ENCODE measurements at places on chromosomes 12 and 14.

DNA sequence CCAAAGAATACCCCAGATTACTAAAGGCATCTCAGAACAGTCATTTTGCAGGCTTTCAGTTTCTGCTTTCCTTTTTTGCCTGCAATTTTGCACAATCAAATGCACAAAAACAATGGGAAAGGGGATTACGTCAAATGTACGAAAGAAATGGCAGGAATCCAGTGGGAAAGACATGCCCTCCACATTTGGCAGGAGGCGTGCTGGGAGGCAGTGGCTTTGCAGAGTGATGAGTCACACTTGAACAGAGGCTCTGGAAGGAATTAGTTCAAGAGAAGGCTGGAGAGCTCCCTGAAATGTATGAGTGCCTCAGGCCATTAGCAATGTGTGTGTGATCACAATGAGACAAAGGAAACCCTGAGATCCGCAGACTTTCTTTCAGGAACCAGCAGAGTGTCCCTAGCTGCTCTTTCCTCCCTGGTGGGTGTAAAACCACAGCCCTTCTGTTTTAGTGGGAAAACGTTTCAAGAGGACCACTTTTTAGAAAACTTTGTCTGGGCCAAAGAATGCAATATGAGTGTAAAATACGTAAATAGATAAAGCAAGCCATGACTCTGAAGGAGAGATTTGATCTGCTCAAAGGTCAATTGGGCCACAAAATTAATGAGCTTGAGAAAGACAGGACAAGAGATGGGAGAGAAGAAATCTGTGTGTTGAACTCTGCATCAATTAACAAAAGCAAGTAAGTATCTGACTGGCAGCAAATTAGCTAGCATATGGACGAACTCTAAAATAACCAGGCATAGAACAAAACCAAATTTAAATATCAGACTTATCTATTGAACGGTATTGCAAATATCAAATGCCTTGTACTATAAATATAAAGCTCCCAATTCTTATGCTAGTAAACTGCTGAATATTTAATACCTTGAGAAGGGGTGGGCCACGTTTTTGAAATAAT lies 155.4 kb upstream of the PDE3A start:
- DNase-seq: peak; percentile 88

- no peak for DNase-seq
Measured at GRCh38 chr12:93783832-93784231, 106.7 kb downstream of the CRADD start.

- DNase-seq: peak; percentile 80
Measured at GRCh38 chr12:6199531-6200255, 507 bp upstream of the CD9 start.

DNA sequence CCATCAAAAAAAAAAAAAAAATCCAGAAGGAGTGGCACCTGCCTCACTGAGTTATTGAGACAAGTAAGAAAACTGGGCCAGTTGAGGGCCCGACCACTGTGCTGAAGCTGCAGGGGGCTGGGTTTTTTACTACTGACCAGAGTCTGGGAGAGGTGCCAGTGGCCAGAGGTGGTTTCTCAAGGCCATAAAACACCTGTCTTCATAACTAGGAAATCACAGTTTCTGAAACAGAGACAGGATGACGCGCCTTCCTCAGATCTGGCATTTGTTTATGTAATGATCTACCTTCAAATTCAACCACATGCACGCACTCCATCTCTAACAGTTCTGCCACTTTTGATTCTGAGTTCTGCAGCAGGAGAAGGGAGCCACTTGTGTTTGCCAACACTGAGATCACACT lies 12.7 kb downstream of the TSPAN11 start:
- no peak for DNase-seq

- DNase-seq: no peak
Measured at GRCh38 chr12:89507015-89507824, 17.4 kb downstream of the GALNT4 start.

GRCh38 chr14:39967885-39968284 lies 535.7 kb upstream of the FBXO33 start:
- DNase-seq: no peak

DNA sequence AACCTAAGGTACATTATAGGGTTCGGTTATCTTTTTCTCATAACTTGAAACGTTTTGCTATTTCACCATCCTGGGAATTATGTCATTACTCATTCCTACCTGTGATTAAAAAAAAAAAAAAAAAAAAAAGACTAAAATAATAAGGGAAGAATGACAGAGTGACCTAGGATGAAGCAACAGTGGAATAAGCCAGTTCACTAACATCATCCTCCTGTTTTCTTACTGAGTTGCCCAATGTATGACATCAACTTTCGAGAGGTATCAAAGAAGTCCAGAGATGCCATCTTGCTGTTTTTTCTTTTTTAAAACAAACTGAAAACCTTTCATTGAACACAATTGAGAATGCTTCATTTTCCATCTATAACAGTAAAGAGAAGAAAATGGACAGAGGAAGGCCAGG lies 42.8 kb downstream of the AMN start:
- no peak for DNase-seq

DNA sequence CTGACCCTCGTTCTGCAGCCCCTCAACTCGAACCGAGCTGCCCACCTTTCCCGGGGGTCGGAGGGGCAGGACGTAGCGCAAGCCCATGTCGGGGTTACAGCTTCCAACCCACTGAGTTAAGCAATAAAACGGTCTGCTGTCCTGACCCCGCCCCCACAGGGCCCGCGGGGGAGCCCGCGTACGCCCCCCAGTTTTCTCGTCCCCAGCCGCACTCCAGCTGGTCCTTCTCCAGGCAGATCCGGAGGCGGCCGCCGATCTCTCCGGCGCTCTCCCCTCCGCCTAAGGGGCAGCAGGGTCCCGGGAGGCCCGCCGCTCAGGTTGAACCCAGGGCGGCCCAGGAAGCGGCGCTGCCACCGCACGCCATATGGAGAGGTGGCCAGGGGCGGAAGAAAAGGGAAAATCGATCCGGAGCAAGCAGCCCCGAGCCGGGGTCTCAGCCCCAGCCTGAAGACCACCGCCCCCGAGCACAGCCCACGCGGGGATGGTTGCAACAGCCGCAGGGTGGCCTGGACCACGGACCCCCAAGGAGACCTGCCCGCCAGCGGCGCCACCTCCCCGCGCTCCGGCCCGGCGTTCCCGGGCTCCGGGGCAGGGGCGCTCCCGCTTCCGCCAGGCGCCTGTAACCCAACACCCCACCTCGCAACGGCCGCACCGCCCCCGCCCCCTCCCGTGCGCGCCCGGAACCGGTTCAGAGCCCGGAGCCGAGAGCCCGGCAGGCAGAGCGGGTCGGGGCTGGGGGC lies 760 bp downstream of the ACTN1 start:
- DNase-seq: peak; percentile 89

- DNase-seq: peak; percentile 59
Measured at GRCh38 chr12:127811988-127812387, 455.0 kb upstream of the TMEM132C start.

DNA sequence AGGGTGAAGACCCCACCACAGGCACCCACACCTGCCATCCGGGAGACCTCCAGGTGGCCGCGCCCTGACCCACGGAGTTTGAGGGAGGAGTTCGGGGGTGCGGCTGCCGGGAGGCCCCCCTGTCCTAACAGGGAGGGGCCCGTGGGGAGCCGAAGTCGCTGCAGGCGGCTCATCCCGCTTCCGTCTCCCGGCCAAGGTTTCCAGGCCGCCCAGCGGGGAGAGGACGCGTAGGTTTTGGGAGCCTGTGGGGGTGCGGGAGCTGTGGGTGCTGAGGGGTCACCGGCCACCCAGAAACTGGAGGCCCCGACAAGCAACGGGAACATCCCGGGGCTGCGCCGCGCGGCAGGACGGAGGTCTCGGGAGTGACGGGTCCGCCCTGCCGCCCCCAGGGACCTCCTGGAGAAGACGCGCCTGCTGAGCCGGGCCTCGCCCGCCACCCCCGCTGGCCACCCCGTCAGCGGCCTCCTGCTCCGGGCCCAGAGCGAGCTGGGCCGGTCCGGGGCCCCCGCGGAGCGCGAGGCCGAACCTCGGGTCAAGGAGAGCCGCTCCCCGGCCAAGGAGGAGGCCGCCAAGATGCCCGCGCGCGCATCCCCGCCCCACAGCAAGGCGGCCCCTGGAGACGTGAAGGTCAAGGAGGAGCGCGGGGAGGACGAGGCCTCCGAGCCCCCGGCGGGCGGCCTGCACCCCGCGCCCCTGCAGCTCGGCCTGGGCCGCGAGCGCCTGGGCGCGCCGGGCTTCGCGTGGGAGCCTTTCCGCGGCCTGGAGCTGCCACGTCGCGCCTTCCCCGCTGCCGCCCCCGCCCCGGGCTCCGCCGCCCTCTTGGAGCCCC lies 27.6 kb downstream of the LRCOL1 start:
- no peak for DNase-seq

DNA sequence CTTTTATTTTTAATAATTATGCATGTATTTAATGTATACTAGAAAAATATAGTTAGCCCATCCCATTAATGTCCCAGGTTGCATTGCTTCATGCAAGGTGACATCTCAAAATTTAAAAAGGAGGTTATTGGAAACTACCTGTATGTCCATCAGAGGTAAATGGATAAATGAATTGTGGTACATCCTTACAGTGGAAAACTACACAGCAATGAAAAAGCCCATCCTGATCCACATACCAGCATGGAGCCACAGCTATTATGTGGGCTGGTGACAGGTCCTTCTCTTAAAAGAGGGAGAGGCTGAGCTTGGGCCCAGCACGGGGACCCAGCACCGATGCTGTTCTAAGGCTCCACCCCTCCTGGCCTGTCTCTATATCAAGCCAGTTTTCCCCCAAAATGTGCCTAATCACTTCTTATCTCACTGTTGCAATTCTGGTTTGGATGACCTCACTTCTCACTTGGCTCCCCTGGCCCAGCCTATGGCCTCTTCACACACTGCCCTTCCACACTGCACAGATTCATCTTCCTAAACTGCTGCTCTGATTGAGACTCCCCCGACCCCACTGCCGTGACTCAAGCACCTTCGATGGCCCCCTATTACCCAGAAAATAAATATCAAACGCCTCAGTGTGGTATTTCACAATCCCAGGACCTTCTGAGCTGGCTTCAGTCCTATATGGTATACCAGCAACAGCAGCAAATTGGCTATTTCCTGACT lies 97.1 kb upstream of the NCOR2 start:
- DNase-seq: no peak

DNA sequence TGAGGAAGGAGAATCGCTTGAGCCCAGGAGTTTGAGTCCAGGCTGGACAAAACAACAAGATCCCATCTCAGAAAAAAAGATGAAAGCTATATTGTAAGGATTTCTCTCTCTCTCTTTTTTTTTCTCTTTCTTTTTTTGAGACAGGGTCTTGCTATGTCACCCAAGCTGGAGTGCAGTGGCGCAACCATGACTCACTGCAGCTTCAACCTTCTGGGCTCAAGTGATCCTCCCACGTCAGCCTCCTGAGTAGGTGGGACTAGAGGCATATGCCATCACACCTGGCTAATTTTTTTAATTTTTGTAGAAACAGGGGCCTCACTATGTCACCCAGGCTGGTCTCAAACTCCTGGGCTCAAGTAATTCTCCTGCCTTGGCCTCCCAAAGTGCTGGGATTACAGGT lies 5.8 kb upstream of the MRPL42 start:
- DNase-seq: no peak

GRCh38 chr12:124440841-124441381 lies 126.5 kb downstream of the NCOR2 start:
- DNase-seq: no peak

DNA sequence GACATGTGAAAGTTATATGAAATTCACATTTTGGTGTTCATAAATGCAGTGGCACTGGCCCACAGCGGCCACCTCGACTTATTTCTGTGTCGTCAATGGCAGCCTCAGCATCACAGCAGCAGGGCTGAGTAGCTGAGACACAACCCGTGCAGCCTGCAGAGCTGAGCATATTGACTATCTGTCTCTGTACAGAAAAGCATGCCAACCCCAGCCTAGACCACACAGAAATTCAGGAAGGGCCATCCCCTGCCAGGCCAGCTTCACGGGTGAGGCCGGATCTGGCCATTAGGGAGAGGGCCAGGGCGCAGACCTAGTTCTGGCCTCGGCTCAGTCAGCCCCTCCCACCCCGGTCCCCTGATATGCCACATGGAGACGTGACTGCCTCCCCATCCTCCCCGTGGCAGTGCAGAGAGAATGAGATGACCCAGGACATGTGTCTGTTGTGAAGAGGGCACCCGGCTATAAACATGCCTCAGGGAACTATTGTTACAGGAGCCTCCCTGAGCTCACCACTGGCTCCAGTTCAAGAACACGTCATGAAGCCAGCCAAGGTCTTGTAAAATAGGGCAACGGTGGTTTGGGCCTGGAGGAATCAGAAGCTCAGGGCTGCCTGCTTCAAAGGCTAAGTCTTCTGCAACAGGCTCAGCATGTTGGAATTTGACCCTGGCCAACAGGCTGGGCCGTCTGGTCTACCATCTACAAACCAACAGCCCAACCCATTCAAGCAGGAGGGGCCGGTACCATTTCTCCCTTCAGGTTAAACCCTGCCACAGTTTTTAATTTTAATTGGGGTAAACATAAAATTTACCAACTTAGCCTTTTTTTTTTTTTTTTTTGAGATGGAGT lies 25.5 kb downstream of the SCARB1 start:
- DNase-seq: no peak

DNA sequence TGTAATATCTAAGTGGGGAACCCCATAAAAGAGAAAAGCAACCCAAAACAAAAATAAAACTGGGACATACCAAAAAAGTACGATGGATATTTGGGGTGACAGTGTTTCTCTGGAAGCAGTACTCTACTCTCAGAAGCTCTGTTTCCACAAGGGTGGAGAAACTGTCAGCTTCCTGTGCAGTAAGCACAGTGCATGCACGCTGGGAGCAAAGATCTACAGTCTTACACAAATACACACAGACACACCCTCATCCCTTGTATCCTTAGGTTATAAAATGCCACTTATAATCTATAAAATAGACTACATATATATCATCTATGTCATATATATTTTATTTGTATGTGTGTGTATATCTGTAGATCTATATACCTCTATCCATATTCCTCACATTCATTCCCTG lies 225.8 kb upstream of the SOX5 start:
- DNase-seq: no peak

- no peak for DNase-seq
Measured at GRCh38 chr12:91241756-91242155, 59.1 kb upstream of the DCN start.

- DNase-seq: no peak
Measured at GRCh38 chr12:75561921-75562320, 50.5 kb upstream of the KRR1 start.
